NB4 (cell line): ENCODE measurements at places on chromosomes 11 and 22.

- DNase-seq: peak; percentile 73
Measured at GRCh38 chr11:96303064-96303463, 39.9 kb downstream of the MAML2 start.

- DNase-seq: no peak
Measured at GRCh38 chr11:789943-790342, at the start of gene CEND1. Gene CEND1, minus strand, starts transcription at chr11:790090. Its CDS starts 1,514 bp downstream, at chr11:788576.

DNA sequence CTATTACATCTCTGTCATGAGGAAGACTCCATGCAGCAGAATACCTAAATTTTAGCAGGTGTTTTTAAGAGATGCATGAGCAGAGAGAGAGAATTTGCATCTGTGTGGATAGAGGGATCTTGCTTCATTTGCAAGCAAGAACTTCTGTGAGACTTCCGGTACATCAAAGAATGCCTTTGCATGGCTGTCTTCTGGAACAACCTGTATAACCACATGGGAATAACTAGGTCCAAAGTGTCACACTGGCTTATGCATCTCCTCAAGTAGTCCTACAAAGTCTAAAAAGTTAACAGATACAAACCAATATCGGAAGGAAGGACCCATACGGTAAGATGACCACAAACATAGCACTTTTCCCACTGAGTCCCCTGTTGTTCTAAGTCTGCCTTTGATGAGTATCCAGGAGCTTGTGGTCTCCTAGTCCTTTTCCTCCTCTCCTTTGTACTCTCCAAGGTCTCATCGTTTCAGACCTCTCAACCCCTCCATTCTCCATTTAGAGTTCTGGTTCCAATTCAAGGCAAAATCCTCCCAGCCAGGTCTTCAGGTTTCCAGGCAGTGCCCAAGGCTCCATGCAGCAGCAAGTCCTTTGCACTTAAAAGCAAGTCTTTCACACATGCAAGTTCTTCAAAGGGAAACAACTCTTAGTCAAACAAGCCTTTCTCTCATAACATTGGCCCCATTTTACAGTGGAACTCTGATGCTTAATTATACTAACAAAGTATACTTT lies 581.7 kb upstream of the ARHGAP42 start:
- no peak for DNase-seq

- no peak for DNase-seq
Measured at GRCh38 chr22:32951807-32952153, 106.4 kb downstream of the SYN3 start.

DNA sequence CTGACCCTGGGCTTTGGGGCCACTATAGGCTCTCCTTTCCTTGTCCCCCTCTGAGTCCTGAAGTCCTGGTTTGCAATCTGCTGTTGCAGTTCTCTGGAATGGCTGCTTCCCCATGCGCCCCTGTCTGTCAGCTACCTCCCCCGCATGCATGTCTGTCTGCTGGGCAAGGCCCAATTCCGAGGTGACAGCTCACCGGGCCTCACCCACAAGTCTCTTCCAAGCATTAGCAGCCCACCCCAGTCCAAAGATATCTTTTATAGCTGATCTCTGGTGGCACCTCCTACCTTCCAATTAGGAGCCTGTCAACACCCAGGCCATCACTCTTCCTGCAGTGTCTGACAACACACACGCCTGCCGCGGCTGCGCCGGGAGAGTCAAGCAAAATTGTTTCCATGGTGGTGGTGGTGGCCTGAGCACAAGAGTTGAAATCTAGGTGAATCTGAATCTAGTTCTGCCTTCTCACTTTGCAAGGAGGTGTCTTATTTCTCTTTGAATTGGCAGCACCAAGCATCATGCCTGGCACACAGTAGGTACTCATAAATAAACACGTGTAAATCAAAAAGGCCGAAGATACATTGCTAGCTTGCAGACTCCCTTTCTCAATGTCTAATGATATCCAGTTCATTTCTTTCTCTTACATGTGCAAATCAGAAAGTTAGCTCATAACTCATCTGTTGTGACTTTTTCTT lies 1.2 kb upstream of the LMO2 start:
- DNase-seq: peak; percentile 96

GRCh38 chr11:65536412-65537295 lies 11.8 kb downstream of the SCYL1 start:
- DNase-seq: no peak

DNA sequence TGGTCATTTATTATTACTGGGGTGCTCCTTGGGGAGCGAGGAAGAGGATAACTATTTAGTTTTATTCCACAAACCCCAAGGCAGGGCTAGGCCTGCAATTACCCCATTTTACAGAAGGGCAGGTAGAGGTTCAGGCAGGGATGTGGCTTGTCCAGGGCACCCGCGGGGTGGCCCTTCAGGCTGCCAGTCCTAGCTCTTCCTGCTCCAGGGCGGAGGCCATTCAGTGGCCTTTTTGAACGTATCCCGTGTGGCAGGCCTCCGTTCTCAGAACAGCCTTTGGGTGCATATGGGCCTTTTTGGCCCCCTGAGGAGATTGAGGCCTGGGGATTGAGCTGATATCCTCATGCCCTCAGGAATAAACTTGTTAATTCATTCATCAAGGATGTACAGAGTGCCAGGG lies 66.2 kb downstream of the MPPED1 start:
- no peak for DNase-seq

GRCh38 chr11:73454987-73455386 lies 78.8 kb downstream of the RELT start:
- DNase-seq: no peak

DNA sequence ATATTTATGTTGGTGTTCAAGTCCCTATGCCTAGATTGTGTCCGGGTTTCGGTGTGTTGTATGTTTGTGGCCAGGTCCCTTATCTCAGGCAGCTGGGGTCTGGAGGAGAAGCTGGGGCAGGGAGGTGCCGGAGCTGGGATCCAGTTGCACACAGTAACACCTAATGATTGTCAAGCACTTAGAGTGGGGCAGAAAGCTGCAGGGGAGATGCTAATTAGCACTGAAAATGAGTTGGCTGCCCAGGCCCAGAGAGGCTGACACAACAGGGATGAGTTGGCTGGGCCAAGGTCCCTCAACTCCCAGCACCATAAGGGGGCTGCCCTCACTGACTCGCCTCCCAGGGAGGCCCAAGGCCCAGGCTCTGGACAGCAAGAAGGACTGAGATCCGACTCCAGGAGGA lies 12.2 kb downstream of the PDE2A start:
- no peak for DNase-seq

DNA sequence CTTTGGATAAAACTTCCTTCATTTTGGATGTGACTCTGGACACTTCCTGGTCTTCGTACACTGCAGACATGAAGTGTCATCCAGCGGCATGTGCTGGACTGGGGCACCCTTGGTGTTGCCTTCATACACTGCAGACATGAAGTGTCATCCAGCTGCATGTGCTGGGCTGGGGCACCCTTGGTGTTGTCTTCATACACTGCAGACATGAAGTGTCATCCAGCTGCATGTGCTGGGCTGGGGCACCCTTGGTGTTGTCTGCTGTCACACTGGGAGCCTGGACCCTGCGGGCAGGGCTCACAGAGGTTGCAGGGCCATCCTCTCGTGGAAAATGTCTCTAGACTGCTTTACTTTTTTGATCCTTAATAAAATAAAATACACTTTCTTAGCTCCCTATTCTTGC lies 771.4 kb downstream of the BRD1 start:
- DNase-seq: no peak

- no peak for DNase-seq
Measured at GRCh38 chr11:72326151-72326848, 82.3 kb upstream of the PHOX2A start.

GRCh38 chr11:33545931-33546330 lies 154.7 kb downstream of the C11orf91 start:
- no peak for DNase-seq

- no peak for DNase-seq
Measured at GRCh38 chr11:70161043-70161625, 42.0 kb upstream of the FADD start.

DNA sequence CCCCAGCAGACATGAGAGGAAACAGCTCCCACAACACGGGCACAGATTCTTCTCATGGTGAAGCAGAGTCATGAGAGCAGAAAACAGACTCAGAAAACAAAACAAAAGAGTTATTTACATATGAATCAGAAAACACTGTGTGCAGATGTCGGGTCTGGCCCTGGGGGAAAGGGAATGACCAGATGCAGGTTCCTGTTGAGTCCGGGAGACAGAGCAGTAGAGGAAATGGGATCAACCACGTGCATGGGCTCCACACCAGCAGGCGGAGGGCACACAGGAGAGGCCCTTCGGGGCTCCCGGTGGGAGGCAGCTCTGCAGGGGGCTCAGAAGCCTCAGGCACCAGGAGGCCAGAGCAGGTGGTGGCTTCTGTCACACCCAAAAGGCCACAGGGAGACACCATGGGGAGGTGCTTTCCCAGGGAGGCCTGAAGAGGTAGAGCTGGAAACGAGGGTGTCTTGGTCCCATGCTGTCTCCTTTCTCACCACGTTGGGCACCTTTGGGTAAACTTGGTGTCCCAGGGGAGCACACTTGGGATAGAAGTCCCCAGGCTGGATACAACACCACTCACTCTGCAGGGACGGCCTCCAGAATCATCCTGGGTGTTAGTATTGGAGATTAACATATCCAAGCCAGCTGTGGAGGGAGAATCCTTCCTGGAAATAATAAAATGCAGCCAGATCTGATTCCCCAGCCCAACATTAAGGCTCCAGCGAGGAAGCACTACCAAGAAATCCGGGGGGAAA lies 764.7 kb downstream of the BRD1 start:
- no peak for DNase-seq

GRCh38 chr11:14637868-14638409 lies 5.7 kb upstream of the PDE3B start:
- no peak for DNase-seq

GRCh38 chr11:130592056-130592455 lies 143.6 kb downstream of the ADAMTS15 start:
- no peak for DNase-seq

- DNase-seq: no peak
Measured at GRCh38 chr11:109304159-109304558, 117.8 kb upstream of the C11orf87 start.

- no peak for DNase-seq
Measured at GRCh38 chr22:23150762-23151161, 5.5 kb downstream of the RAB36 start.

- peak; percentile 56 for DNase-seq
Measured at GRCh38 chr11:70183483-70184176, 19.5 kb upstream of the FADD start.

DNA sequence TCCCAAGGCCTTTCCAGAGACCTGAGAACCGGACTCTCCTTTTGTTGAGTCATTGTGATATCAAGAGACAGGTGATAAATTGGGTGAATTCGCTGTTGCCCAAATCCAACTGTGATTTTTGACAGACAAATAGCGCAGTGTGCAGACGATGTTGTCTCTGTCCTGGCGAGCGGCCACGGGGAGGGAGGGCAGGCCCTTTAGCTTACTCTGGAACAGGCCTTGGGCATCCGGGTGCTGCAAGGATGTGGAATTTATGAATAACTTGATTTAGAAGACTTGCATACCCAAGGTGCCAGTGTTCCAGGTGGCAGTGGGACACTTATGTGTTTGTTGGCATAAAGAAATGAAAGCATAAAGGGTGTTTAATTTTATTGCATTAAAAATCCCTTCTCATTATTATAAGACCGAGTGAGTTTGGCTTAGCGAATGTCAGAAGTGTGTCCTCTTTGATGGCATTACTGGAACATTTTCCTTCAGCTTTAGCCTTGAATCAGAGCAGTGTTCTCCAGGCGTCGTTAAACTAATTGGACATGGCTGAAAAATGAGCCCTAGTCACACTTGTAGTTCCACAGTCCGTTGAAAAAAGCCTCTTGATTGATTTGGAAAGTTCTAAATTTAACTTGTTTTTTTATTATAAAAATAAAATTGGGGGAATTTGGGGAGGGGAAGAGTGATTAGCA lies 9.4 kb downstream of the LDLRAD3 start:
- DNase-seq: no peak

- no peak for DNase-seq
Measured at GRCh38 chr11:80031014-80031600, 590.3 kb upstream of the TENM4 start.
